ENCODE measurements at places on chromosomes 3 and 15.

GRCh38 chr3:58151637-58152036, 59.1 kb downstream of the DNASE1L3 start:
- no peak for DNase-seq

GRCh38 chr15:57314221-57314620, 62.1 kb upstream of the CGNL1 start:
- no peak for DNase-seq

GRCh38 chr3:13867732-13868131, 12.1 kb downstream of the WNT7A start:
- no peak for DNase-seq

DNA sequence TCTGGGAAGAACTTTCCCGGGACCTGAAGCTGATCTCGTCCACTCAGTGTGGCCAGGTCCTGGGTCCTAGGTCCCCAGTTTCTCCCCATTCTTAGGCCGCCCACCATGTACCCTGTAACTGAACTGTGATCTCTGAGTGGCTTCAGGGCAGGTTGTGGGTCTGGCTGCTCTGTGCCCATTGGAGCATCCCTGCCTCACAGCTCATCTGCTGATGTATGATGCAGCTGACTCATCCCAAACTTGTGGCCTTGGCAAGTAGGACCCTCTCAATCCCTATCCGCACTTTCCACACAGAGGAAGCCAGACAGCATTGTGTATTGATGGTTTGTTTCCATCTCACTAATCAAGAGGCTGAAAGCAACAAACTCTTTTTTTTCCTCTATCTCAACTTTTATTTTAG, 69.1 kb upstream of the XCR1 start:
- no peak for DNase-seq

DNA sequence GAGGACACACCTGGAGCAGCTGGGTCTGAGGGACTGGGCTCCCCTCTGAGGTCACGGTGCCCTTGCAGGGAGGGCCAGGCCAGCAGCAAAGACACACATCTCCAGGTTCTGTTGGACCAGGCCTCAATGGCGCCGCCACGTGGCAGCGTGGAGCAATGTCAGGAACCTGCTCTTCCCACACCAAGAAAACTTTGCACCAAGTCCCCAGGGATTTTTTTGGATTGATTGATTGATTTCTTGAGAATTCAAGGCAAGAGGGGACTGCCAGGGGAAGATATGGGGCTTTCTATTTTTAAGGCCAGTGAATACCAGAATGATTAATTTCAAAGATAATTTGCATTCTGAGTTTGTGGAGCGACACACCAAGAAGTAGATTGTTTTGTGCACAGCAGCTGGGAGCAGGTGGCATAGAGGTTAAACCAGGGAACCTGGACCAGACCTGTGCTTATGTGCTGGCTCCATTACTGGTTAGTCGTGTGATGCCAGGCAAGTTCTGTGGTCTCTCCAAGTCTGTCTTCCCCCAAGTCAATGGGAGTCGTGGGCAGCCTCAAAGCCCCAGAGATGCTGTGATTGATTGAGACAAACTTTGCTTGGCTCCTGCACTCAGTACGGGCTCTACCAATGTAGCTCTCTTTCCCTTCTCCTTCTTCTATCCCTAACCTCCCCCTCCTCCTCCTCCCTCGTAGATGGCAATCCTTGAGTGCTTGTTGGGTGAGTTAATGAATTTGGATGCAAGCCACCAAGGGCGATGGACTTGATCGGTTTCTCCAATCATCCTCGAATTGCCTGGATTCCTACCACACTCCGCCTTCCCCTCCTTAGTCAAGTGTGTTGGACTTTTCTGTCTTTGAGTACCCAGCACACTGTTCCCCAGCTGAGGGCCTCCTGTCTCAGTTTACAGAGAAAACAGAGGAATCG, 96.2 kb upstream of the TRPM1 start:
- DNase-seq, result no peak

- DNase-seq, result no peak
These were observed 2.6 kb upstream of the WWTR1 start for GRCh38 chr3:149660462-149660861.

- DNase-seq, result no peak
These were observed 33.8 kb downstream of the TXNRD3 start for GRCh38 chr3:126621171-126621570.

- DNase-seq, result no peak
These were observed 307.0 kb downstream of the ARPP21 start for GRCh38 chr3:35946121-35946853.

DNA sequence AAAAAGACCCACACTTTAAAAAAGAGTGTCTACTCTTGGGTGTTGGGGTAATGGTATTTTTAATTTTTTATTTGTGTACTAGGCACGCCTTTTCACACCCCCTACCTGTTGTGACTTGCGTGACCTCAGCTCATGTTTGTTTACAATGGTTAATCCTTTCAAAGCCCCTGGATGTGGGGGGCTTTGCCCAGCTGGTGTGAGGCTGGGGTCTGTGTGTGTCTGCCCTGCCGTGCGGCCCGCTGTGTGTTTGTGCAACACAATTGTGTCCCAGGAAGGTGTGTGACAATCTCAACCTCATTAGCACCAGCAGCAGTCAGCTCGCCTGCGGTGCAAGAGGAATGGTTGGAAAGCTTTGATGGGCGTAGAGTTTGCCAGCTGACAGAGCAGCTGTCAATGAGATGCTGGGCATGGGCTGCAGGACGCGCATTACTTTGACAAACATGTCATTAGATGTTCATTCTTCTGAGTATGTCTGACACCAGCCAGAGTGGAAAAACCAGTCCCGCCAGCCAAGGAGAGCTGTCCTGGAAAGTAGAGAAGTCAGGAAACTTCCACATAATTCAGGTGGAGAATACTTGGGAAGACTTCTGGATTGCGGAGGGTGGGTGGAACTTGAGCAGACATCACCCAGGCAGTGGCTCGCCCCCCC, 9.6 kb downstream of the LRRK1 start:
- no peak for DNase-seq

DNA sequence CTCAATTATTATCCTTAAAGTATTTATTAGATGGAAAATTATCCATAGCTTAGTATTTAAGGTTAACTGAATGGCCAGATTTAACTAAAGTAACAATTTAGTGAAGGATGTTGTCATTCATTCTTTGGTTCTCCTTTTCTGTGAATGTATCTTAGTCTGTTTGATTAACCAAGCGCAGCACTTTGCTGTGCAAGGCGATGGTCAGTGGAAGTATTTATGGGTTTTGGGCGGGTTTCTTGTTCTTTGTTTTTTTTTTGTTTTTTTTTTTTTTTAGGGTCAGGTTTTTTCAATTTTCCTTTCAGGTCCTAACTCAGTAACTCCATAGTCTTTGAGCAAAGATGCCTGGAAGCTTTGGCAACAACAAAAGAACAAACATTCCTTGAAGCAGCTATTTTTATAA, 328.8 kb downstream of the PTPRG start:
- no peak for DNase-seq

DNA sequence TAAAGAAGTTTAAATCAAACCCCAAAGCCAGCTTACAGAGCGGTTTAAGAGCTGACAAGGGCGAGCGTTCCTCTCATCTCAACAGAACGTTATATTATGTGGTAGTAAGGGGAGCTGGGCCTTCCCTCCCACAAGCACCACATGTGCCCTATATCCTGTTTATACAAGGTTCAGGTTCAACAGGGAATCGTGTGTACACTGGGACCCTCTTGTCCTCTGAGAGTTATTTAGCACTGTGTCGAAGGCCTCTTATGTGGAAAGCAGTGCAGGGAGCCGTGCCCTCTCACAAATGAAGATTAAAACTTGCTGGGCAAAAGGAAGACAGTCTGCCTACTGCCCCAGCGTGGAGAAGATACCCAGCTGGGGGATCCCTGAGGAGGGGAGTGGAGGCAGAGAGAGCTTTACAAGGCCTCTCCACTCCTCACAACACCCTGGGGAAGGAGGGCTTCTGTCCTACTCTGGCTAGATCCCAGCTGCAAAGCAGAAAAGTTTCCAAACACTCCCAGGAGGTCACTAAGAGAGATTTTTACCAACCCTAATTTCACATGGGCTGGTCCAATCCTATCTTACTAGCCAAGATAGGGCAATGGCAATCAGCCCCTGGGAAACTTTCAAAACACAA, 2.9 kb downstream of the TLE3 start:
- DNase-seq, result no peak

GRCh38 chr15:89028036-89028435, 60.2 kb upstream of the ABHD2 start:
- no peak for DNase-seq

DNA sequence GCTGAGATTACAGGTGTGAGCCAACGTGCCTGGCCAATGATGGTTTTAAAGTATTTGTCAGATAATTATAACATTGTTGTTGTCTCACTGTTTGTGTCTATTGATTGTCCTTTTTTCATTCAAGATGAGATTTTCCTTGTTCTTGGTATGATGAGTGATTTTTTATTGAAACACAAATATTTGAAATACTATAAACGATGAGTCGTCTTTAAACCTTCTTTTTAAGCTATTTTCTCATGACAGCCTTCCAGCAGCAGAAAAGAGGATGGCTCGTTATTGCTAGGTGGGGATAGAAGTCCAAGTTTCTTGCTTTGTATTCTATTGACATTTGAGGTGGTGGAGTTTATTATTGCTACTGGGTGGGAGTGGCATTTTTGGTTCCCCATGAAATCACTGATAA, 61.7 kb upstream of the MDFIC2 start:
- no peak for DNase-seq

DNA sequence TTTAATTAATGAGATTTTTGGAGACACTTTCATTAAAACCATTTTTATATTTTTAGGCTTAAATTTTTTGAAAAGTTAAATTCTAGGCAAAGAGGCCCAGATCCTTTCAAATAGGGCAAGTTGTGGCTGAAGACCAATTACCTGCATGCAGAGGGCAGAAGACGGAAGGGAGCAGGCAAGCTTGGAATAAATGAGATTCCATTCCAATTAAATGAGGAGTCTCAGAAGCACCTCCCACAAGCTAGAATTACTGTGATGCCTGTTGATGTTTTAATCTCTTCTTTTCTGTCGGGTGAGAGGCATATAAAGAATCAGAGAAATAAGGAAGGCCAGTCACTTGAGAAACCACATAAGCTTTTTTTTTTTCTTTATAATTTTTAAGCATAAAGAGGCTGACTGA, 46.8 kb downstream of the KBTBD8 start:
- DNase-seq, result no peak

DNA sequence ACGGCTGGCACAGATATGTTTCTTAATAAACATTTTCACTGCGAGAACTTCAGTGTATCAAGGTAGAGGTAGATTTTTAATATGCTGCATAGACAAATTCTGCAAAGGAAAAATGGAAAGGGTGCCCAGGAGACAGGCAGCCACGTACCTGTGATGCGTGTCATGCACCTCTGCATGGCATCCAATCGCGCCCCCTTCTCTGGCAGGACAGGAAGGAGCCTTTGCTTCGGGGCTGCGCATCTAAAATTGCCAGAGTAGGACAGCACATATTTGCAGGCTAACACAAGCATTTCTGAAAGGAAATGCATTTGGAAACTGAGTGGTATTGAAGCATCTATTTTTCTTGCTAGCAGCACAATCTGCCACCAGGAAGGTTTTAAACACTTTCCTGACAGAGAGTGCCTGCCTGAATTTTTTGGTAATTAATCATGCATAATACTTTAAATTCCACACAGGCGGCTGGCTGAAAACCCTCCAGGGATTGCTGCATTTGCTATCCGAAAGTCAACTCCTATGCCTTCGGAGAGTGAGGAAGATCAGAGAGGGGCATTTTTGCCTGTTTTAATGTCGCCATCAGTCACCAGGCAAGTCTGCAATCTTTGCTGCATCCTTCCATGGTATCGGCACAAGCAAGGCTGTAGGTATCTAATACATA, 165.1 kb upstream of the ATP10A start:
- no peak for DNase-seq

GRCh38 chr3:170144437-170144843, 37.1 kb downstream of the PHC3 start:
- DNase-seq, result no peak

DNA sequence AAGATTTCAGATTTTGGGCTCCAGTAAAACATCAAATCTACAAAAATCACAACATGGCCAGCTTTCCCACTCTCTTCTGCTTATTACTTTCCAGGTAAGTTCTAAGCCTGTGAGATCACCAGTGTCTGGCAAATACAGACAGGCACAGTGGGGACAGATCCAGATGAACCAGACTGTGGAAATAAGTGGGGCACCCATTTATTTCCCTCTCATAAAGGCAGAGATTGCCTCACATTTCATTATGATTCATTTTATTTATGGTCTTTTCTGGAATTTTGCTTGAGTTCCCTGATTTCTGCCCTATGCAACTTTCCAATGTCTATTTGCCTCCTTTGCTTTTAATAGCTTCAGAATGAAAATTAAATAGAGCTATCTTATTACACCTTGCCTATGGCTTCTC, 66.8 kb downstream of the GREM1 start:
- DNase-seq, result no peak
